ENCODE measurements at places on chromosomes 4 and X.

- no peak for DNase-seq
Measured at GRCh38 chrX:2894885-2895292, 34.2 kb downstream of the ARSD start.

GRCh38 chrX:150715184-150715583 lies 22.0 kb downstream of the MTMR1 start:
- no peak for DNase-seq

GRCh38 chr4:1406394-1406980 lies at the start of gene NKX1-1:
NKX1-1 (minus strand) TSS chr4:1406442; CDS start chr4:1406442, 0 bp downstream.
- no peak for DNase-seq

DNA sequence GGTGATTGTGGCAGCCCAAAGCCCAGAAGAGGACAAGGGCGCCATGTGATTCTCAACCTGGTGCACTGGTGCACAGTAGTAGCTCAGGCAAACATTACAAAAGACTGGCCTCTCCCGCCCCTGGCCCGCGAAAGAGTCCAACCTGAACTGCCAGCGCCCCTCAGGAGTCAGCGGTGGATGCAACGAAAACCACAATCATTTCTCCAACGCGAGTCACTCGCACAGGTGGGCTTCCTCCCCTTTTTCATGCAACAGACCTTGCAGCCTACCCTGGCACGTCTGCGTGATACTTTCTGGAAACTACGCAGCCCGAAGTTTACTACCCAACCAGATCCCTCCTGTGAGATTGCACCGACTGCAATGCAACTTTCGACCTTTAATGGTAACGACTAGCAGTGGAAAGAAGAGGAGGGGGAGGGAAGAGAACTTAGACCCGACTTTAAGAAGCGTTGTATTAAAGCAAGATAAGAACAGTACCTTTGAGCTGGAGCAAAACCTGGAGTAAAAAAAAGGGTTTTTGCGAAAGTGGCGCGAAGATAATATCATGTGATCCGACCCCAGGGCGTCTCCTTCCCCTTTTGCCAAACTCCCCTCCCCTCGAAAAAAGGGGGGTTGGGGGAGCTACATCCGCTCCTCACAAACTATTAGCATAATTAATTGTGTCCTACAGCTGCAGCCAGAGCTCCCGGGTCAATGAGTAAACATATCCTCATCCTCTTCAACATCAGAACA lies 63.3 kb upstream of the CCDC160 start:
- no peak for DNase-seq

GRCh38 chrX:40445691-40446090 lies 135.1 kb upstream of the ATP6AP2 start:
- no peak for DNase-seq

- no peak for DNase-seq
Measured at GRCh38 chr4:11729548-11729947, 300.9 kb upstream of the HS3ST1 start.

Data from Panc1 (cell line).